ENCODE measurements at places on chromosomes 3 and 15.

- no peak for DNase-seq
Observed at GRCh38 chr15:27804569-27805260, 294.4 kb downstream of the OCA2 start.

GRCh38 chr3:192819001-192819569, 91.7 kb upstream of the FGF12 start:
- peak; percentile 63 for DNase-seq

GRCh38 chr3:112778353-112778948, 68.2 kb downstream of the CD200R1L start:
- no peak for DNase-seq

- DNase-seq, result no peak
Observed at GRCh38 chr15:96692826-96693225, 362.3 kb downstream of the NR2F2 start.

DNA sequence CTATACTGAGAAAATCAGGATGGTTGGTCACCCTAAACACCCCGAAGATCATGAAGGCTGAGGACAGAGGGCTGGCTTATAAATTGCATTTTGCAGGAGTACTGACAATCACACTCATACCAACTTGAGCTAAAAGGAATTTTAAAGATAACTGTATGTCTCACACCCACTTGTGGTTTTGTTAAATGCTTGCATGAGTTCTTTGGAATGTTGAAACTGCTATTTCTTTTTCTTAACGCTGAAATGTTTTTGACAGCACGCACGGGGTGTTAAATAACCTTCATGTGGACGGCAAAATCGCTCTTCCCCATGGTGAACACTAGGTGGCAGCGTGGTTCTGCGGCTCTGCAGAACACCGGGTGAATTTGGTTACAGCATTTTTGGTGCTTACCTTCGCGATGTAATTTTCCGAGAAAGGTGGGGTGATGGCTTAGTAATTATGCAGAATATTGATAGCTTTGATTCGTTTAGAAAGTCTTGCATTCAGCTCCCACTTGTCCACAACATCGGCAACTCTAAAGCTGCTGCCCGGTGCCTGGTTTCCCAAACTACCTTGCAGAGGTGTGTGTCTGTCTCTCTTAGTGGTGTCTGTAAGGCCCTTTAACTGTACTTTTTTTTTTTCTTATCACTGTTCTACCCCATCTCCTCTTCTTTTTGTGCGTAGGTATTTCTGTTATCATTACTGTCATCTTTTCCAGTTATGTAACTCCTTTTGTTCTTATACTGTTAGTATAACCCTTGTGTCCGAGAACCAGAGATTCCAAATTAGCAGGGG, 51.7 kb downstream of the ARNT2 start:
- DNase-seq, result peak; percentile 54

DNA sequence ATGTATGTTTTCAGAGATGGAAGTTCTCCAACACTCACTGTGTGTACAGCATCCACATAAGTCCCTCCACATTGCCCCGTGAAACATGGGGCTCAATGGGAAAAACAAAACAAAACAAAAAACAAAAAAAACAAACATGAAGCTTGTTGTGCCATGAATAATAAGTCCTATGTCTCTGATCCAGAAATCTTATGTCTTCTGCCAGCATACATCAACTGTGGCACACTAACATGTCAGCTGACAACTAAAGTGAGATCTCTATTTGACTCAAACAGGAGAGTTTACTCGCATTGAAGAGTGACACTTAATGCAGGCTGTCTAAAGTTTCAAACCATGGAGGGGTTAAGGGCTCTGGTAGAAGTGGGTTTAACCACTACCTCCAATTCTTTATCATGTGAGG, 180.2 kb upstream of the ROBO1 start:
- no peak for DNase-seq

GRCh38 chr15:98626153-98626552, 22.2 kb upstream of the IGF1R start:
- no peak for DNase-seq

DNA sequence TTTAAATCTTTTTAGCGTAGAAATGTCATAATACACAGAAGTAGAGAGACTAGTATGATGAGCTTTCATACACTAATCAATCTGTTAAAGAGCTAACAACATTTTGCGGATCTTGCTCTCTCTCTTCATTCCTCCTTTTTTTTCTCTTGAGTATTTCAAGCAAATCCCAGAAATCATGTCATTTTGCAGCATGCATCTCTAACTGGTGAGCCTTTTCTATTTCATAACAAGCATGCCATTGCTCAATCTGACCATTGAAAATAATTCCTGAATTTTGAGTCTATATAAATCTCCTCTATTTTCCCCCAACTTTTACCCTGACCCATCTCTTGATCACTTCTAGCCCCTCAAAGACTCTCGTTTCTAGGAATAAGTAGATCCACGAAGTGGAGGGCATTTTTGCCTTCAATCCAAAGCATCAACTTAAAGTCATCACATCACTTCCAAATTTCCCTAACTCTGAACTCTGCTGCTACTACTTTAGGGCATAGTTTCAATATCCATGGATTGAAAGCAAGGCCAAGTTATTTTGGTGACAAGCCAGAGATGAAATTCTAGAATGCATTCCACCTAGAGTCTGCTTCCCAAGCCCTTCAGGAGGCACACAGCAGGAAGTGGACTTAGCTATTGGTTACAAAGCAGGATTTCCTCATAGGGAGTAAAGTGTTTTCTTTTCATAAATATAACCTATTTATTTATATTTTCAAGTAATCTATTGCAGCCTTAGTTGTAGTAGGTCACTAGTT, 253.5 kb upstream of the ZPLD1 start:
- DNase-seq, result no peak

DNA sequence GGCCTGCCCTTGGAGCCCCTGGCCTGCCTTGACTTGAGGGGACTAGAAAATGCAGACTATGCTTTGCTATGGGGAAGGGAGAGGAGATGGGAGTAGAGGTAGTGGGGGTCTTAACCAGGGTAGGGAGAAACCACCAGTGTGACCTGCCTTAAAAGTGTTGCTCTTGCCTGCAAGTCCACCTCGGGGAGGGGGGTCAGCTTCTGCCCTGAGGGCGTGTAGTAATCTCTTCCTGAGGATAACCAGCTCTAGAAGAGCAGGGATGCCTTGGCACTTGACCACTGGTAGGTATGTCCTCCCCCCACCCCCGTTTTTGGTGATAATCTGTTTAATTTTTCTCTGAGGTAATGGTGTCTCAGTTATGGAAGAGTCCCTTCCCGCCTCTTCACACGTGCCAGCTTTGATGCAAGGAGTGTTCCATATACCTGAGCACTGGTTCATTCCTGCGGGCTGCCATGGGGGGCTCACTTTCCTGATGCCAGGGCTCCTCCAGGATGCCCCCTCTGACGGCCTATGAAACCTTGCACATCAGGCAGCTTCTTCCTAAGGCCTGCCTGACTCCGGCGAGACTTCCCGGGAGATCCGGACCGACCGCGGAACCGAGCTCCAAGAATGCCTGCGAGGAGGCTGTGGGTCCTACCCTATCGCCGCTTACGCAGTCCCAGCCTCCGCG, 780 bp upstream of the P4HTM start:
- DNase-seq, result no peak

GRCh38 chr15:90597577-90597976, 67.9 kb downstream of the CRTC3 start:
- DNase-seq, result no peak

DNA sequence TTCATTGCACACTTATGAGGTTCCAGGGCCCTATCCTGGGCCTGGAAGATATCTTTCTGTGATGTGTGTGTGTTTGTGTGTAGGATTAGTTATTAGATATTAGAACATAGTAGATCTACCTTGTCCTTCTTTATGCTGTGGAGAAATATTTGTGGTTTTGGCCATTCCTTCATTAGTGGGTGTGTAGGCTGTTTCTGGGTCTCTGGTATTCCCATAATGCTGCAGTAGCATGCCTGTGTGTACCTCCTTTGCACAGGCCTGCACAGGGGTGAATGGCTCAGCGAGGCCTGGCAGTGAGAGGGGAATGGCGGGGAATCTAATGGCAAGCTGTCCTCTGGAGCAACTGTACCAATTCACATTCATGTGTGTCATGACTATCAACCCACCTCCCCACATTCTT, 125.8 kb upstream of the MRPS22 start:
- no peak for DNase-seq

GRCh38 chr3:22157848-22158247, 406.8 kb upstream of the ZNF385D start:
- DNase-seq, result no peak

- no peak for DNase-seq
Observed at GRCh38 chr15:33384307-33384706, 73.5 kb downstream of the RYR3 start.

DNA sequence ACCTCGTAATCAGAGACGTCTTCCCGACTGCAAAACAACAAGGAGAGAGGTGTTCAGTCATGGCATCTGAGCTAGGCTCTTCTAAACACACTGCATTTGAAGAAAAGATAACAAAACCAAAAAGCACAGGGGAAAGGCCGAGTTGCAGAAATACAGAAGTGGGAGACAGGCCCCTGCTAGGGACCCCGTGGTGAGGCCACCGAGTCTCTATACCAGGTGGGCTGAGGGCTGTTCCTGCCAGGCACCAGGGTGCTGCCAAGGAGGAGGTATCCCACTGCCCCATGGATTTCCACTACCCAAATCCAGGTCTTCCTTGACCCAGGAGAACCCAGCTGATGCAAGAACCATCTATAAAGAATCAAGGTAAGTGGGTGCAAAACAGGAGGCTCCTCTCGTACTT, 31.1 kb downstream of the RAB6B start:
- no peak for DNase-seq

GRCh38 chr3:173688216-173688842, 290.8 kb downstream of the NLGN1 start:
- no peak for DNase-seq

DNA sequence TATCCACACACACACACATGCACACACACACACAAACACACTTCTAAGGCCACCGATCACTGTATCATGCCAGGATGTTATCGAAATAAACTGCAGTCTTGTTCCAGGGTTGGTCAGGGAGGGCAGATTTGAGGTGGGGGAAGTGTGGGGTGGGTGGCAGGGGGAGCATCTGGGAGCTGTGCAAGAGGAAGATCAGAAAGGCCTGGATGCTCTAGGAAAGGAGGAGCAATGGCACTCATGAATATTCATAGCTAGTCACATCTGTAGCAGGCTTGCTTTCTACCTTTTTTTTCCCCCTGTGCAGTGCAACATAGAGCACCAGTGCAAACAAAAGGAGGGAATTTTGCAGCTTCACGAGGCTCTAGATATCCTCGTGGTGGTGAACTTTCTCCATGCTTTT, 84.9 kb downstream of the MEIS2 start:
- no peak for DNase-seq

DNA sequence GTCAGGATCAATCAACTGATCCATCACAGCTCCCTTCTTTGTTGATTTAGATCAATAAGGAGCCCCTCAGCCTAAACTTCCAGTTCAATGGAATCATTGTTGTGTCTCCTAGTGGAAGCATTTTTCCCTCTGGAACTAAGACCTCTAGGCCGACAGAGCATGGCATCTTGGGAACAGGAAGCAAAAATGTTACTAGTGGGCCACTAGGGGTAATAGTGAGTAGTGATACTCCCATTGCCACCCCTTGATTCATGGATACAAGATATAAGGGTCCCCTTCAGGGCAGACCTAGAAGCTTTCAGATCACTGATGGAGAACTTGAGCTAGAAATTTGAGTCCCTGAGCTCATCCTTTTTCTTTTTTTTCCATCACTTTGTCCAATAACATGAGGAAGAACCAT, 40.4 kb upstream of the AZI2 start:
- DNase-seq, result no peak

DNA sequence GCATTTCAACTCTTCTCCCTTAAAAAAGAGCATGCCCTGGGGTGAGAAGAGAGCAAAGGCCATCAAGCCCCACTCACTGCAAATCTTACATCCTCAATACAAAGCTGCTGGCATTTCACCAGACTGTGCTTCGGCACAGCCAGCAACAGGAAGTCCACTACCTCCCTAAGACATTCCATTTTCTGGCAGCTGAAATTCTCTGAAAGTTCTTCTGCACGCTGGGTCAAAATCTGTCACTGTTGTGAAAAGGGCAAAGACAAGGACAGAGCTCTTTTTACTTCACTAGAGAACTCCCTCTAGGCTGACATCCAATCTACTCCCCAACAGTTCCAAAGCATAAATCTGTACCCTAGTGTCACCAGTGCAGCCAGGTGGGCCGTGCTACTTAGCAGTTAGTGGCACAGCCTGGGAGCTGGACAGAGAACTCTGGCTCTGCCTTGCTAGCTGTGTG, 6.3 kb downstream of the MTMR10 start:
- no peak for DNase-seq

Data from stimulated activated CD4-positive, alpha-beta T cell treated with anti-CD3 and anti-CD28 coated beads, Interleukin-1b, Interleukin-23, amount 100 ng/mL, for 48 hours (primary cell).